CD4-positive, alpha-beta T cell treated with Interleukin-4 for 4 hours (primary cell): ENCODE measurements at places on chromosomes 12 and 14.
A peak's percentile ranks its signal among the peaks of the same experiment; 100 is the strongest.

- no peak for DNase-seq
These were observed 683 bp downstream of the CIPC start for GRCh38 chr14:77098529-77099353.

GRCh38 chr12:124796303-124796960, 67.2 kb downstream of the SCARB1 start:
- no peak for DNase-seq

DNA sequence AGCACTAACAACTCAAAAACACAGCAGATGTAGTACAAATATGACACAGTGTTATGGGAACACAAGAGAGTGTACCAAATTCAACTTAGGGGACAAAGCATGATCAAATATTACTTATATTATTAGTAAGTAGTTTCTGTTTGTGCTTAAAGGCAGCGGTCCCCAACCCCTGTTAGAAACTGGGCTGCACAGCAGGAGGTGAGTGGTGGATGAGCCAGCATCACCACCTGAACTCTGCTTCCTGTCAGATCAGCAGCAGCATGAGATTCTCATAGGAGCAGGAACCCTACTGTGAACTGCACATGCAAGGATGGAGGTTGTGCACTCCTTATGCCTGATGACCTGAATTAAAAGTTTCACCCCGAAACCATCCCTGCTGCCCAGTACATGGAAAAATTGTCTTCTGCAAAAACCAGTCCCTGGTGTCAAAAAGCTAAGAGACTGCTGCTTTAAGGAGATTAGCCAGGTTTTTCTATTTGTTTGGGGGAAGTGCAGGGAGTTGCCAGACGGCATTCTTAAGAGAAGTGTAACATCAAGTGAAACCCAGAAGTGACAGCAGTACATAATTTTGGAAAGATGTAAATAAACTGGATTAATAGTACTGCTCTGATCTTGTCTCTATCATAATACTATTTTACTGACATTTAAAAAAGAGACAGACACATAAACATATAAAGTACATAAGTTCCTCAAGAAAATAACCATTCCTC, 26.7 kb downstream of the GTF2A1 start:
- DNase-seq: no peak

DNA sequence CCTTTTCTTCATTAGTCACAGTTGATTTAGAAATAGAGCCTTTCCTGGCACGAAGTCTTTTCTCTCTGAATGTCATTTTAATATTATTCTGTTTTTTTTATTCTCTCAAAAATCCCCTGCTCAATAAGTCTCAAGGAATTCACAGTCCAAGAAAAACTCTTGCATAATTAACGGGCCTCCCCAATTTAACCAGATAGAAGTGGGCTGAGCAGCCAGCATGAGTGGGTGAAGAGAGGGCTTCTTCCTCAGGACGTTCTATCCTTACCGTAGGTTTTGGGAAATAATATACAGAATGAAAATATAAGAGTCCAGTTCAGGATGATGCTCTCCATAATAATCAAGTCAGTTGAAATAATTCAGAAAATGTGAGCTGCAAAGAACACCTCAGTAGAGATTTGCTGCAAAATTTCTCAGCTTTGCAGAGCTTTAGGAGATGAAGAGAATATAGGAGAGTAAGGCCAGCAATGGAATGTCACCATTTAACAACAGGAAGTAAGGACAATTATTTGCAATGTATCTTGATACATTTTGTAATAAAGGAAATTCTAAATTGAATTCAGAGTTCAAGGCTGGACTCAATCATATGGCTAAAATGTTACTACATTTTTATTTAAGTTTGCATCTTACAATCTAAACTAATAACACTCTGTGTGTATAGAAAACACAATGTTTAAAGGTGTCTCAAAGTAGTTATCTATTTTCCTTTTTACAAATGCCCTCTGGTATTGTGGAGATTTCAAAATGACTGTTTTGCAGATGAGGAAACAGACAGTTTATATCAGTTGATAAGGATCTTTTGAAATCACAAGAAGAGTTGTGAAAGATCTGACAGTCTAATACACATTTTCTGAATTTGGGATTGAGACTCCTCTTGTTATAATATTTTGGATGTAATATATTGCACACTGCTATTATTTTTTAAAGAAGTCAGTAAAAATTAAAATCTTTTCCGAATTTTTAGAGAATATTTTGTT, 1724.1 kb upstream of the SEL1L start:
- no peak for DNase-seq

DNA sequence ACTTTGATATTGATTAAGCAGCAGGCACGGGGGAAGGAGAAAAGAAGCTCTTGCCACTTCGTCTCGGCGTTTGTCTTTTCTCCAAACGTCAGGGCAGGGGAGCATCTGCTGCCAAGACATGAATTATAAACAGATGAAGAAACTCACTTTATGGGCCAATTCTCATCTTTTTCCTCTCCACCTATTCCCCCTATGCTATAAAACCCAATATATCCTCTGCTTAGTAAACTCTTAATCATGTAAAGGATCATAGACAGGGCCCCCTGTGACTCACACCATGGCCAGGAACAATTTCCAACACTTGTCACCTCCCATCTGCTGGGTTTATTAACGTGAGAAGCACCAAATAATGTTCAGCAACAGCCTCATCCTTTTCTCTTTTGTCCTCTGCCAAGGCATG, 1092.1 kb upstream of the TMEM132C start:
- DNase-seq: no peak

GRCh38 chr12:5912011-5912410, 33.0 kb downstream of the ANO2 start:
- DNase-seq: no peak

- DNase-seq: no peak
These were observed 32.0 kb downstream of the DAO start for GRCh38 chr12:108911915-108912314.

GRCh38 chr12:57825451-57825850, 6.9 kb upstream of the AVIL start:
- DNase-seq: no peak

DNA sequence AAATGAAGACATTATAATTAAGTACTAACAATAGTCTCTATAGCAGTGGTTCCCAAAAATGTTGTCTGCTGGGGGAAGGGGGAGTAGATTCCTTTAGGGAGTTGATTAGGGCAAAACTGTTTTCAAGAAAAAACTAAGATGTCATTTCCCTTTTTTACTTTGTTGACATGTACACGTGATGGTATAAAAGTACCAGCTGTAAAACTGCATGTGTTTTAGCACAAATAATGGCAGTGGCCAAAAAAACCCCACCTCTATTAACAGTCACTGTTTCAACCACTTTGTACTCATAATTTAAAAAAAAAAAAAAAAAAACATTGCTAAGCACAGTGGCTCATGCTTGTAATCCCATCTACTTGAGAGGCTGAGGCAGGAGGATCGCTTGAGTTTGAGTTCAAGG, 61.7 kb downstream of the PPP1R12A start:
- DNase-seq: no peak

DNA sequence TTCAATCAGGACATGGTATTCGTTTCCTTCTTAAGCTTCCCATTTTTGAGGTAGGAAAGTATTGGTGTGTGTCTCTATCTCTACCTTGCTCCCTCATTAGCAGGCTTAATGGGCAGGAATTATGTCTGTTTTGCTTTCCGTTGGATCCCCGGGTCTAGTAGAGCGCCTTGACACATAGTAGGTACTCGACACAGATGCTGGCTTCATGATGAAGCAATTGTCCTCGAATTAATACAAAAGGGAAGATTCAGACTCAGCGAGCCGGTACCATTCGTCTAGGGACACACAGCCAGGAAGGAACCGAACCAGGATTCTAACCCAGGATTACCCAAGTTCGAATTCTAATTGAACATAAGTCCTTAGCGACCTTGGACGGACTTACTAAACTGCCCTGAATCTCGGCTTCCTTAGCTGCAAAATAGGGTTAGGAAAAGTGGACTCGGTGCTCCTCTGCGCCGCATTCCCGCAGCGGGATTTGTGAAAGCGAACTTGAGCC, 496 bp upstream of the ISCU start:
- no peak for DNase-seq

GRCh38 chr14:89386212-89386886, 30.7 kb downstream of the FOXN3 start:
- DNase-seq: peak; percentile 15

DNA sequence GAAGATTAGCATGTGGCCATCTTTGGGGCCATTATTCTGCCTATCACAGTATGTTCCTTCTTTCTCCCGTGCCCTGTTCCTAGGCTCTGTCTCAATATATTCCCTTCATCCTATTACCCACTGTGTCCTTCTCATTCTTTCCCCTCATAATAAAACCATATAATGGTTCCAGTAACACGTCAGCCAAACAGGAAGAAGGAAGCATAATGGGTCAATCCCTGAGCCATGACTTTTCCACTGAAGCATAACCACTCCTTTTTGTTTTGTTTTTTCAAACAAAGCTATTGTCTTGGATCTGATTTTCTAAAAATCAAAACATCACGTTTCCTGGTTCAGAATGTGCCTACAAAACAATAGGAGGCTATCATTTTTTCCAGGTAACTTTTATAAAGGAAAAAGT, 21.3 kb upstream of the RHOJ start:
- DNase-seq: no peak

DNA sequence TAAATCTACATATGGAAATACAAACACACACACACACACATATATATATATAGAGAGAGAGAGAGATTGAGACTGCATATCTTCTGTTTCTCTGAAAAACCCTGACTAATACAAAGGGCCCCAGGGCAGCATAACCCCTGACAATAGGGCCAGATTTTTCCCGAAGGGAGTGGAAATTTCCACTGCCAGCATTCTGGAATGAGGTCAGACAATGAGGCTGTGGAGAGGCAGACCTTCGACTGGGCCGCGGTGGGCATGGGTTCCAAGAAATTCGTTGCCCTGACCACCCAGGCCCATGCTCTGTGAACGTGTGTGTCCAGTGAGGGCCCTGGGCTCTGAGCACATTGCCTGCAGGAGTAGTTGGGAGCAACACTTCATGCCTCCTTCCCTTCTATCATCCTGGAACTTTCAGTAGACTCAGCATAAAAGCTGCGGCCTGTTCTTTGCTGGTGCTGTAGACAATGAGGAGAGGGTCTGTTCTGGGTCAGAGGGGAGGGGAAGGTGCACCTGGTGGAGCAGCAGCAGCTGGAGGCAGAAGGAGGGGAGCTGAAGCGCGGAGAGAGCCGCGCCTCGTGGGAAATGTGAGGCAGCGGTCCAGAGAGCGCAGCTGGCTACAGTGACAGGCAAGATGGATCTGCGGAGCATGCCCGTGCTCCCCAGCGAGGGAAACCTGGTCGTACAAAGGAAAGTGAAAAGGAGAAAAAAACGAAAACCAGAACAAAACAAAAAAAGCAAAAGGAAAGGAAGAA, 25.6 kb upstream of the CCDC60 start:
- DNase-seq: no peak

DNA sequence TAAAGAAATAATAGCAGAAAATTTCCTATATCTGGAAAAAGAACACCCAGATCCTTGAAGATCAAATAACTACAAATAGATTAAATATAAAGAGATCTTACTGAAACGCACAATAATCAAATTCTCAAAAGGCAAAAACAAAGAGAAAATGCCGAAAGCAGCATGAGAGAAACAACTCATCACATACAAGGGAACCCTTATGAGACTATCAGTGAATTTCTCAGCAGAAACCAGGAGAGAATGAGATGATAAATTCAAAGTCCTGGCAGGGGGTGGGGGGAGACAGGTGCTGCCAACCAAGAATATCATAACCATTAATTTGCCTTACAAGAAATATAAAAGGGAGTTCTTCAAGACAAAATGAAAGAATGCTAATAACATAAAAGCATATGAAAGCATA, 73.7 kb downstream of the CEP128 start:
- DNase-seq: no peak

- DNase-seq: no peak
These were observed 10.7 kb upstream of the GPR68 start for GRCh38 chr14:91255026-91255695.

DNA sequence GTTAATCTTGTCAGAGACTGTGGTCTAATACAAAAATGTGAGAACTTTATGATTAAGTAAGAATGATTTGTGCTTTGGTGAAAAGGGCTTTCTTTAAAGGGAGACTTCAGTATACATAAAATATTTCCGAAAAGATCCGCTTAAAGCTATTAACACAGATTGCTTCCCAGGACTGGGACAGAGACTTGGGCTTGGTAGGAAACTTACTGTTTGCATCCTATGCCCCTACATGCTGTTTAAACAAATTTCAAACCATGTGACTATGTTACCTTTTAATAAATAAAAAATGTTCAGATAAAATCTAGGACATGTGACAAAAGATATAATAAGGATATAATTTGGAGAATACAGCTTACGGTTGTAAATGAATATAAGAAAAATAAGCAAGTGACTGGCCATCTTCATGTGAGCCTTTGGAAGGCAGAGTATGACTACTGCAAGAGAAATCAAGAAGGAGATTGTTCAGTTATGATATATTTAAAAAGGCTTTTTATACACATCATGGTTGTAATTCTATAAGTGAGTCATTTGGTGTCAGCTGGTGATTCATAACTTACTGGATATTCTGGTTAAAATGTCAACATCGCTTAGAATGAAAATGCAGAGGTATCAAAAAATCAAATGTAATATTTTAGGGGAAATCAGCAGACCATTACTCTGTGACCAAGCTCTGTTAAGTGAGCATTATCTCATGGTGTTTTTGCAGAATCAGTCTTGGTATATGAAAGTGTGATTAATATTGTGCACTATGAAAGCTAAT, 234.7 kb upstream of the E2F7 start:
- DNase-seq: no peak

- no peak for DNase-seq
These were observed 338.4 kb downstream of the RAD51B start for GRCh38 chr14:68157971-68158371.

DNA sequence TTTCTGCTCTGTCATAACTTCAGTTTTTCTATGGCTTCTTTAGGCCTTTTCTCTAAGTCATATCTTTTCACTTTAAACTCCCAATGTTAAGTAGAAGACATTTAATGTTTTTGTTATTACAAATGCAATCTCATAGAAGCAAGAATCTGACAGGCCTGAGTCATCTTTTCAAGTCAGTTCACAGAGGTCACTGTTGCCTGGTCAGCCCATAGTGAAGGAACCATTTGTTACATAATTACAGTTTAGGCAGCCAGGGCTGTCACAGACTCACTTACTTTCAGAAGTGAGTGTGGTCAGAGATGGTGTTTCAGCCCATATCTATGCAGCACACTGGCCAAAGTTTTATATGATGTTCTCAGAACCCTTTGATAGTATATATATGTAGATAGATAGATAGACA, 46.5 kb downstream of the CCER1 start:
- no peak for DNase-seq

GRCh38 chr12:117334855-117335587, 26.4 kb downstream of the NOS1 start:
- no peak for DNase-seq

- DNase-seq: no peak
These were observed 9.2 kb upstream of the TSPAN8 start for GRCh38 chr12:71166862-71167496.

- peak; percentile 65 for DNase-seq
These were observed 672 bp upstream of the ESR2 start for GRCh38 chr14:64294672-64295413.

DNA sequence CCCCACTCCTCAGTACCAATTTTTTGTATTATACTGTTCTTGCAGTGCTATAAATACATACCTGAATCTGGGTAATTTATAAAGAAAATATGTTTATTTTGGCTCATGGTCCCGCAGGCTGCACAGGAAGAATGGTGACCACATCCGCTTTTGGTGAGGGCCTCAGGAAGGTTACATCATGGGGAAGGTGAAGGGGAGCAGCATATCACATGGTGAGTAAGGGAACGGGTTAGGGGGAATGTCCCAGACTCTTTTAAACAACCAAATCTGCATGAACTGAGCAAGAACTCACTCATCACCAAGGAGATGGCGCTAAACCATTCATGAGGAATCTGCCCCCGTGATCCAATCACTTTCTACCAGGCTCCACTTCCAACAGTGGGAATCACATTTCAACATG, 40.0 kb downstream of the OSBPL8 start:
- peak; percentile 10 for DNase-seq

- DNase-seq: no peak
These were observed 469.4 kb downstream of the FOXG1 start for GRCh38 chr14:29235991-29236390.
